ENCODE measurements at places on chromosomes 13 and 19.

GRCh38 chr13:110779022-110779421, 65.5 kb downstream of the ING1 start:
- peaks cover 19% of the 10 kb centered on the region for H3K27me3 ChIP-seq
- no peak overlapping the region for H3K27ac ChIP-seq
- H3K4me3 ChIP-seq: no peak overlapping the region
- no peaks in the 10 kb centered on the region for H3K36me3 ChIP-seq

DNA sequence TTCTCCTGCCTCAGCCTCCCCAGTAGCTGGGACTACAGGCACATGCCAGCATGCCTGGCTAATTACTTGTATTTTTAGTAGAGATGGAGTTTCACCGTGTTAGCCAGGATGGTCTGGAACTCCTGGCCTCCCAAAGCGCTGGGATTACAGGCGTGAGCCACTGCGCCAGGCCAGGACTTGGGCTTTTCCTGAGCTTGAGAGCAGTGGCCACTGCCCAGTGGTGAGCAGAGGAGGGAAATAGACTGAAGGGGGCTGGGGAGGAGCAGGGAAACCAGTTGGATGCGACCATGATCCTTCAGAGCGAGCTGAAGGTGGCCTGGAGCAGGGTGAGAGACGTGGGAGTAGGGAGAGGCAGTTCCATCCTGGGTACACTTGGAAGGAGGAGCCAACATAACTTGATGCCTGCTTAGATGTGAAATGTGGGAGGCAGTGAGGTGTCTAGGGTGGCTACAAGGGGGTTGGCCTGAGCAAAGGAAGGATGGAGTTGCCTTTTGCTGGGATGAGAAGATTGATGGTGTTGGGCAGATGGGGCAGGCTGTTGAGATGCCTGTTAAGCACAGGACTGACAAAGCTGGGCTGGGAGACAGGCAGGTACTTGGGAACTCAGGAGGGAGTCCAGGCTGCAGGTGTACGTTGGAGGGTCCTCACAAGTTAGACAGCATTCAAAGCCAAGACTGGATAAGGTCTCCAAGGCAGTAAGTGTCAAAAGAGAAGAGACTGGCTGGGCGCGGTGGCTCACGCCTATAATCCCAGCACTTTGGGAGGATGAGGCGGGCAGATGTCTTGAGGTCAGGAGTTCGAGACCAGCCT, 31.8 kb downstream of the KCTD15 start:
- no peak for DNase-seq
- H3K36me3 ChIP-seq: no peaks in the 10 kb centered on the region
- no peak overlapping the region for H3K27ac ChIP-seq
- H3K27me3 ChIP-seq: no peaks in the 10 kb centered on the region

GRCh38 chr19:42487032-42487797, 41.1 kb downstream of the CEACAM1 start:
- H3K36me3 ChIP-seq: no peaks in the 10 kb centered on the region
- no peak overlapping the region for H3K27ac ChIP-seq
- no peak overlapping the region for H3K4me3 ChIP-seq
- peaks cover 10% of the 10 kb centered on the region for H3K4me1 ChIP-seq
- H3K27me3 ChIP-seq: no peaks in the 10 kb centered on the region
- DNase-seq: no peak

GRCh38 chr13:110359840-110360301, 52.8 kb downstream of the COL4A2 start:
- H3K4me3 ChIP-seq: no peak overlapping the region
- H3K27ac ChIP-seq: no peak overlapping the region
- peaks cover 7% of the 10 kb centered on the region for H3K27me3 ChIP-seq
- no peak for DNase-seq
- no peaks in the 10 kb centered on the region for H3K4me1 ChIP-seq

DNA sequence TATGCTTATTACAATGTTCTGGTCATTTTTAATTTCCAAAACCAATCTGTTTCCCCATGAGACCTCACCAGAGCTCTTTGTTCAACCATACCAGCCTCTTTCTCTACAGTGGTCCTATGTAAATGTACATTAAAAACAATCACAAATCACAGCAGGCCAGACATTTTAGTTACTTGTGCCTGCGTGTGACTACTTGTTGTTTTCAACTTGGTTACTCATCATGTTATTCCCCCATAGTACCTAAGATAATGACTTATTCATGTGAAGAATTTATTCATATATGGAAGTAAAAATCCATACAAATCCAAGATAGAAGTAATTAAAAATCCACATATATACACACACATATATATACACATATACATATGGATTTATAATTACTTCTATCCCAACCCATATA, 379.6 kb downstream of the SLITRK6 start:
- no peaks in the 10 kb centered on the region for H3K27me3 ChIP-seq
- no peak overlapping the region for H3K27ac ChIP-seq
- H3K36me3 ChIP-seq: no peaks in the 10 kb centered on the region
- H3K4me3 ChIP-seq: no peak overlapping the region
- DNase-seq: no peak

DNA sequence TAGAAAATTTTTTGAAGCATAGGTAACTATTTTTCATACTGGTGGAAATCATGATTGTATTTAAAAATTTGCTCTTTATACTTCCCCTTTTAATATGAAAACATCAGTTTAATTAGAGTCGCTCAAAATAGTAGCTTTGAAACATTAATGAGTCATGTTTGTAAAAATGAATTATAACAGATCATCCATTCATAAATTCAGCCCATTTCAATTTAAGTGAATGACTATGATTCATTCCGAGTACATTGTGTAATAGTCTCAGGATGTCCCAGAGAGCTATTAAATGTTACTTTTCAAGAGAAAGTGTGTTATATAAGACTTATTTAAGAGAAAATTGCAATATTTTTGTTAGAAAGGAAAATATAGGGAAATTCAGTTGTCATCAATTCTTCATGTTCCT, 111.0 kb downstream of the FNDC3A start:
- no peaks in the 10 kb centered on the region for H3K27me3 ChIP-seq
- H3K4me1 ChIP-seq: no peaks in the 10 kb centered on the region
- peaks cover 22% of the 10 kb centered on the region for H3K36me3 ChIP-seq
- H3K27ac ChIP-seq: no peak overlapping the region

- no peaks in the 10 kb centered on the region for H3K27me3 ChIP-seq
- H3K4me1 ChIP-seq: peaks cover 19% of the 10 kb centered on the region
- H3K4me3 ChIP-seq: no peak overlapping the region
- H3K36me3 ChIP-seq: peaks cover 35% of the 10 kb centered on the region
These were observed 18.3 kb downstream of the NUP58 start for GRCh38 chr13:25319771-25320170.

DNA sequence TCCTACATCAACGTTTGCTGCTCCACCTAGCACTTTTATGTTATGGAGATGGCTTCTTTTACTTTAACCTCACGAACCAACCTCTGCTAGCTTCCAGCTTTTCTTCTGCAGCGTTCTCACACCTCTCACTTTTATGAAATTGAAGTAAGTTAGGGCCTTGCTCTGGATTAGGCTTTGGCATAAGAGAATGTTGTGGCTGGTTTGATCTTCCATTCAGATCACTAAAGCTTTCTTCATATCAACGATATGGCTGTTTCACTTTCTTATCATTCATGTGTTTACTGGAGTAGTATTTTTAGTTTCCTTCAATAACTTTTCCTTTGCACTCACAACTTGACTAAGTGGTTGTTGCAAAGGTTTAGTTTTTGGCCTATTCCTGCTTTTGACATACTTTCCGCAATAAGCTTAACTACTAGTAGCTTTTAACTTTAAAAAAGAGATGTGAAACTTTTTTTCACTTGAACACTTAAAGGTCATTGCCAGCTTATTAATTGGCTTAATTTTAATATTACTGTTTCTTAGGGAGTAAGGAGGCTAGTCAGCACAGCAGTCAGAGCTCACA, 60.0 kb upstream of the SPRY2 start:
- H3K27ac ChIP-seq: no peak overlapping the region
- H3K27me3 ChIP-seq: no peaks in the 10 kb centered on the region
- no peaks in the 10 kb centered on the region for H3K4me1 ChIP-seq
- H3K36me3 ChIP-seq: no peaks in the 10 kb centered on the region

DNA sequence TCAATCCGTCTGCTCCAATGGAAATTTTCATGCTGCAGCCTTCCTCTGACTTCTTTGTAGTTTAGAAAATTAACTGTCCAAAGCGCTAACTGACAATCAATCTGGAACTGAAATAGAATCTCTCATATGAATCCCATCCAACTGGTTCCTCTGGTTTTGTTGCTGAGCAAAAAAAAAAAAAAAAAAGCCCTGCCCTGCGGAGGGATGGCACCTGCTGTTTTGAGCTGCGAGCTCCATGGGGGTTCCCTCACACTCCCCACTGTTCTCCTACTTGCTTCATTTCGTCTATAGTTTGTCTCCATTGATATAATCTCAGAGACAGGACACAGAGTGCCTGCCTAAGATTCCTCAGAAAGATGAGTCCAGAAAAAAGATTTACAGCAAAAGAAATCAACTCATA, 33.4 kb downstream of the FAAP24 start:
- H3K4me3 ChIP-seq: no peak overlapping the region
- H3K27ac ChIP-seq: no peak overlapping the region
- H3K27me3 ChIP-seq: no peaks in the 10 kb centered on the region

GRCh38 chr19:18068395-18068794, 18.3 kb downstream of the IL12RB1 start:
- no peak overlapping the region for H3K27ac ChIP-seq
- H3K27me3 ChIP-seq: no peaks in the 10 kb centered on the region
- no peak for DNase-seq
- peaks cover 6% of the 10 kb centered on the region for H3K4me1 ChIP-seq
- no peak overlapping the region for H3K4me3 ChIP-seq

GRCh38 chr13:87557788-87558187, 113.4 kb upstream of the SLITRK5 start:
- H3K27me3 ChIP-seq: no peaks in the 10 kb centered on the region
- H3K27ac ChIP-seq: no peak overlapping the region
- no peaks in the 10 kb centered on the region for H3K36me3 ChIP-seq
- H3K4me1 ChIP-seq: no peaks in the 10 kb centered on the region
- H3K4me3 ChIP-seq: no peak overlapping the region
